ENCODE measurements at places on chromosomes 2 and 18.

GRCh38 chr2:200077210-200077650 is 121.8 kb downstream of the MAIP1 start:
- DNase-seq: no peak

- no peak for DNase-seq
Observed at GRCh38 chr2:218607436-218608115, at the start of gene PLCD4. Gene PLCD4, plus strand, starts transcription at chr2:218607899. Its CDS starts 7,841 bp downstream, at chr2:218615740.

GRCh38 chr2:38792751-38793150 is 14.7 kb downstream of the GEMIN6 start:
- DNase-seq: no peak

- DNase-seq: no peak
Observed at GRCh38 chr2:16224298-16225045, 284.1 kb downstream of the MYCN start.

- no peak for DNase-seq
Observed at GRCh38 chr2:19098467-19099160, 259.8 kb downstream of the OSR1 start.

DNA sequence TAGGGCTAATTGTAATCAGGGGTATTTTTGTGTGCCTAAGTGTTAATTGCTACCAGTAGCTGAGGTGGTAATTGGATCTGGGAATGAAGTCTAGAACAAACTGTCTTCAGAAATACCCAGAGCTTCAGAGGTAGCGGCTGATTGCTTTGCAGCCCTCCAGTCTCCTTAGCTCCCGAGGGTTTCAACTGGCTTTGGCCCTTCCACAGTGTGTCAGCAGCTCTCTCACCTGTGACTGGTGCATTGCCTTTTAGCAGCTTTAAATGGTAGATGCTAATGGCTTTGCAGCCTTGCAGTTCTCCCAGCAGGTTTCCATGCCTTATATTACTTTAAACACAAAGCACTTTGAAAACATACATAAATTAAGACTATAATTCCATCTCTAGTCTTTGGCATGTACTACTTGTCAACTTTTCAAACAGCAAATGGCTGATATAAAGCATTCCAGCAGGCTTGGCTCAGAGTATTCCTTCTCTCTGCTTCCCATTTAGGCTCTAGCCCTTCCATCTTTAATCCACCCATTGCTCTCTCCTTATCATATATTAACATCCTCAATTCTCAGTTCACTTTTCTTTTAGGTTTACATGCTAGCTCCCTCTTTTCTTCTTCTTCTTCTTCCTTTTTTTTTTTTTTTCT is 156.4 kb upstream of the GALNT13 start:
- DNase-seq: no peak

DNA sequence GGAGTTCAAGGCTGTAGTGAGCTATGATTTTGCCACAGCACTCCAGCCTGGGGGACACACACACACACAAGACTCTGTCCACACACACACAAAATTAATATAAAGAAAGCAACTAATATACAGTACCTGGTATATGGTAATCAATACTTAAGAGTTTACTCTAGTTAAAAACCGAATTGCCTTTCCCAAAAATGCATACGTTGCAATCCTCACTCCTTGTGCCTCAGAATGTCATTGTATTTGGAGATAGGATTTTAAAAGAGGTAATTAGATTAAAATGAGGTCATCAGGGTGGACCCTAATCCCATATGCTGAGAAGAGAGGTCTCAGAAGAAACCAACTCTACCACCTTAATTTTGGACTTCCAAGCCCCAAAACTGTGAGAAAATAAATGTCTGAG is 35.7 kb downstream of the TMEM237 start:
- DNase-seq: no peak

DNA sequence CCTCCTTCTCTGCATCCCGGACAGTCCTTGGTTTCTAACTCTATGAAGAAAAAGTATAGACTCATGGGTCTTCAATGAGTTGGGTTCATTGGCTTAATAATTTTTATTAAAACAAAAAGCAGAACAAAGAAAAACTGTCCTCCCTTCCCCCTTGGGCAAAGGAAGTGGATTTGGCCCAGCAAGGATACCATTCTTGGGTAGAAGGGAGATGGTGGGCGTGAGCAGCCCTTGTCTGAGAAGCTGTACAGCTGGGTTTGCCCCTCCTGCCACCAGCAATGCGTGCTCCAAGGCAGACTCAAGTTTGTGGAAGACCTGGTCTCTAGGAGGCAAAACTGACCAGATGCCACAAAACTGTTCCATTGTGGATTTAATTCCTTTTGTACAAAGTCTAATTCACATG is 12.7 kb downstream of the PCARE start:
- no peak for DNase-seq

DNA sequence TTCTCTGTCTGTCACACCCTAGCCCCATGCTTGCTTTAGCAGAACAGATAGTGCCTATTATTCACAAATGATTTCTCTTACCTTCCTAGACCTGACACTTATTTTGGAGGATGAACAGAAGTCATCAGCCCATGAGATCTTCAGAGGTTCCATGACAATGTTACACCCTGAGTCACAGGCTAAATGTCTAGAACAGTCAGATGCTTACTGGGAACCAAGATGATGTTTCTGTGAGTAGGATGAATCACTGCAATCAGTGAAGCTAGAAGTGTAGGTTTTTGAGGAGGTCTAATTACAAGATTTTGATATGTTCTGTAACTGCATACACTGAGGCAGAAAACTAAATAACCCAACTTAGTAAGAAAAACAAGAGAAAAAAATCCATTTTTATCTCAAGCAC is 123.0 kb upstream of the THUMPD2 start:
- no peak for DNase-seq

DNA sequence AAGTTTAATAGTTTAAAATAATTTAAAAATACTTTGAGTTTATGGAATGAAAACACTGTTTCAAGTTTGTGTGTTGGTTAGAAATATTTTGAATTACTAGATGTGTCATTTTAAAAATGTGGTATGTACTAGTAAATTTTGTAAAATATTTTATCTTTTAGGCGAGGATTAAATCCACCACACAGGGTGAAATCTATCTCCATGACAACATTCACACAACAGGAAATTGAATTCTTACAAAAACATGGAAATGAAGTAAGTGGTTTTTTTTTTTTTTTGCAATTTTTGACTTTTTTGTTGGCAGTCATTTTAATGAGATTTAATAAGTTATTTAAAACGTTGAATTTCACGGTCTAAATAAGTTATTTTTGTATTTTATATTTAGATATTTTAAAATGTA is 19.4 kb downstream of the AGFG1 start:
- DNase-seq: no peak

- DNase-seq: no peak
Observed at GRCh38 chr18:33751613-33752221, 173.7 kb downstream of the ASXL3 start.

DNA sequence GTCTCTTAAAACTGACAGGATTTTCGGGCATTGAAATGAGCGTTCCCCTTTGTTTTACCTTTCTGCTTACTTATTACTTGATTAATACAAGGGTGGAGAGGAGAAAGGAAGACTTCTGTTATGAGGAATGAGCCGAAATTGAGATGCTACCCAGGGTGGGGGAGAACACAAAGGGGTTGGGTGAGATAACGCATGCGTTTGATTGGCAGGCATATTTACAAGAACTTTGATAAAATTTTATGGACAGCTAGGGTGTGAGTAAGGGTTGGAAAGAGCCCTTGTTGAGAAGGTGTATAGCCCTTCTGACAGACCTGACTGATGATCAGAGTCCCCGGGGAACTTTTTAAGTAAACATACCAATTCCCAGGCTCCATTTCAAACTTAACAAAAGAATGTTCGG is 1.8 kb downstream of the RNF138 start:
- DNase-seq: no peak

DNA sequence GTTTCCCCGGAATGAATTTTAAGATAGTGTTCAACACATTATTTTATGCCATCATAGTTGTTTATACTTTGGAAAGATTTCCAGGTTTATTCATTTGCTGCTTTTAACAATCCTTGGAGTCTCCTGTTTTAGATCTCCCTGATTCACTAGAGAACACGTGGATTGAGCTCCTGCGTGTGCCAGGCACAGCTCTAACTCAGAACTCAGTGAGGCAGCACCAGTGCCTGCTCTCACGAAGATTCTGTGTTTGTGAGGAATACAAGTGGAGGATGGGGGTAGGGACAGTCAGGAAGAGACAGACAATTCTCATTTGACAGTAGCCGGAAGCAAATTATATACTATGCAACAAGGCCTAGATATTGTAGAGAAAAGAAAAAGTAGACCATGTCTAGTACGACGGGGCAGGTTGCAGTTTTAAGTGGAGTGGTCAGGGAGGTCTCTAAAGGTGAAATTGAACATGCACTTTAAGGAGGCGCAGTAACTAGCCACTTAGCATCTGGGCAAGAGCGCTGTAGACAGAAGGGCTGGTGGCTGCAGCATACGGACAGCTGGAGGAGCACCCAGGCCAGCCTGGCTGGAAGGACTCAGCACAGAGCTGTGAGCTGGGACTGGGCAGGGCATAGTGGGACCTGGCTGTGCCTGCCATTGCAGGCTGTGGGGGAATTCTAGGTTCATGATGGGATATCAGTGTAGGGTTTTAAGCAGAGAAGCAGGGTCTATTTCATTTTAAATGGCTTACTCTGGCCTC is 24.3 kb downstream of the RNF144A start:
- no peak for DNase-seq

- no peak for DNase-seq
Observed at GRCh38 chr2:15675456-15676195, 84.0 kb downstream of the DDX1 start.

- no peak for DNase-seq
Observed at GRCh38 chr2:119820275-119820674, 60.6 kb downstream of the PTPN4 start.

DNA sequence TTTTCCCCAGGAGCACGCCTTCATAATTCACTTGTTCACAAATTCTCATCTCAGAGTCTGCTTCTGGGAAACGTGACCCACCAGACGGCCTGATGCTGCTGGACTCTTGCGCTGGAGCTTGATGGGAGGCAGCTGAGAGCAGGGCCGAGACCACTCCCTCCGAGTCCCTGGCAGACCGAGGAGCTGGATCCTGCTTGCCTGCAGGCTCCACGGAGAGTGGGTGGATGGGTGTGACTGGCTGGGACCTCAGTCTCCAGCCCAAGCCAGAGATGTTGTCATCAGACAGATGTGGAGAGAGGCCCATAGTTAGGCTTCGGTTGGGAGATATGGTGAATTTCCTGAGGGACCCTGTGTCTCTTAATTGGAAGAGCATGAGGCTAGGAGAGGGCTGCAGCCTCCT is 76.4 kb downstream of the TSN start:
- no peak for DNase-seq

GRCh38 chr2:217366266-217366895 is 506.5 kb upstream of the TNP1 start:
- DNase-seq: no peak

- peak; percentile 44 for DNase-seq
Observed at GRCh38 chr2:109143214-109144187, 14.5 kb downstream of the SH3RF3 start.
